ENCODE measurements at places on chromosomes 7 and 10.

DNA sequence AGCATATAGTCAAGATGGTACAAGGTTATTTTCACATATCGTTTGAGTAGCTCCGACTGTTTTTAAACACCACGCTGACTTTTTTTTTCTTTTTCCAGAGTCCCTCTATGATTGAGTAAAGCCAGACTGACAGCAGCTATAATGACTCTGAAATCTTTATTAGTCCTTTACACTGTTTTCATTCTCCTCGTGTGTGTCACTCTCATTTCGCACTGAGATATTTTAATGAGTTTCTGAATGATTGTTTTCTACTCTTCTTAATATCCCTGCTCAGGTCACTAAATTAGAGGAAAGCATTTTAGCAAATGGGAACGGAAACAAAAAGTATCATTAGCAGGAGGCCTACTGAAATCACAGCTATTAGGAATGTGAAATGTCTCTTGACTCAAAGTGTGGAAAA, 162.3 kb upstream of the MTPN start:
- no peak for DNase-seq

DNA sequence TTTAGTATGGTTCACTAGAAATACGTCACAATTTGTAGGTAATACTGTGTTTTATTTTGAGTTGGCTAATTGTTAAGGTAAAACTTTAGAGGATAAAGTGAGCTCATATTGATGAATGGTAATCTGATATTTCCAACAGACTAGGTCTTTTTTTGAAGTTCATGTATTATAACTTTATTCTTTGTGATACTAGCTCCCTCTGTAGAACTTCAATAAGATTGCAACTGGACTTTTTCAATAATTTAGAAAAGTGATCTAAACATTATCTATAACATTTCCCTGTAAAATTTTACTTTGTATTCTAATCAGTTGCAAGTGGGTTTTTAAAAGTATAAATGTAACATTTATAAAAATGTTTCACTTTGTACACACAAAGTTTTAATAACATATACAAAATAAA, 83.5 kb downstream of the ADK start:
- no peak for DNase-seq

- DNase-seq = no peak
Measured at GRCh38 chr7:26179422-26179821, 21.1 kb downstream of the HNRNPA2B1 start.

GRCh38 chr10:90227217-90227656, 525.8 kb downstream of the KIF20B start:
- no peak for DNase-seq

- DNase-seq = no peak
Measured at GRCh38 chr7:129774871-129775694, 163.6 kb downstream of the NRF1 start.

DNA sequence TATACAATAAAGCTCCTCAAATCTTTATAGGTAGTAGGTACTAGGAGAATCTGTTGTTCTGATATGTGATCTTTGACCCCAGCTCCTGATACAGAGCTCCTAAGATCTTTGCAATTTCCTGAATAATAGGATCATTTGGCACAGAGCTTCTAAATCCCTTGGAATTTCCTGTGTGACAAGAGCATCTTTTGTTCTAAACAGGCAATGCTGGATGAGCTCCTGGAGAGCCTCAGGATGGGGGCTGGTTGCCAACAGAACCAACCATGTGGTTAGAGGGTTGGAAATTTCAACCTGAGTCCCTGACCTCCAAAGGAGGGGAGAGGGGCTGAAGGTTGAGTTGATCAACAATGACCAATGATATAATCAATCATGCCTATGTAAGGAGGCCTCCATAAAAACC, 629.0 kb downstream of the CCSER2 start:
- no peak for DNase-seq

GRCh38 chr10:35506741-35507140, 98.4 kb upstream of the GJD4 start:
- DNase-seq = no peak

- no peak for DNase-seq
Measured at GRCh38 chr10:103350175-103350516, 794 bp downstream of the PCGF6 start.

- no peak for DNase-seq
Measured at GRCh38 chr7:2416063-2416462, 12.7 kb downstream of the CHST12 start.

DNA sequence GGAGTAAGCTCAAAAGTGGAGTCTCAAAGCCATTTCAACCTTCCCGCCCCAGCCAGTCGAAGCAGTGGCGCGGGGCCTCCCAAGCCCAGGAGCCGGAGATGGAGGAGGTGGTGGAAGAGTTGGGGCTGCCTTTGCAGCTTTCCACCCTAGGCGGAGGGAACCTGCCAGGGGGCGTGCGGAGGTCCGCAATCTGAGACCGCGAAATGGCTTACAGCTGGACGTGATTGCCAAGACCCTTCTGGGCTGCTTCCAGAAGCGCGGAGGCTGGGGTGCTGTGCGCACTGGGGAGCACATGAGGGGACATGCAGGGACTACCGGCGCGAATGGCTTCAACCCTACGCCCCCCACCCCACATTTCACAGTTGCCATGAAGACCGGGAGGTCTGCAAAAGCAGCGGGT, 86.2 kb downstream of the PRR15 start:
- DNase-seq = no peak

- DNase-seq = no peak
Measured at GRCh38 chr10:20809631-20810030, 87.5 kb downstream of the NEBL start.

- DNase-seq = no peak
Measured at GRCh38 chr10:6140965-6141295, 52.1 kb downstream of the RBM17 start.

GRCh38 chr10:9285690-9286089, 1231.2 kb downstream of the GATA3 start:
- no peak for DNase-seq

DNA sequence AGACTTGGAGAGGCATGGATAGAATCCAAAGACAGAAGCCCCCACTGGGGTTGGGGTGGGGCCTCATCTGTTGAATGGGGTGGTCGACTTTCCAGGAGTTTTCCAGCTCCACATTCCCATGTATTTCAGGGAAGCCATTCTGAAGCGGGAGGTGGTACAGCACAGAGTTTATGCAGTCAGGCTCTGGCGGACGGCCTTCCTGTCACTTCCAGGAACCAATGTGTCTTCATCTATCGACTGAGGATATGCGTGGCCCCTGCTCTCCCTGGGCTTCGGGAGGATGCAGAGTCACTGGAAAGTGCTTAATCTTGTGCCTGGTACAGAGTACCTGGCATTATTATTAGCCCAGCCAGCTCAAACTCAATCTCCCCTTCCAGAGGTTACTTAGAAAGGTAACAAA, 26.3 kb downstream of the DOCK1 start:
- DNase-seq = no peak

DNA sequence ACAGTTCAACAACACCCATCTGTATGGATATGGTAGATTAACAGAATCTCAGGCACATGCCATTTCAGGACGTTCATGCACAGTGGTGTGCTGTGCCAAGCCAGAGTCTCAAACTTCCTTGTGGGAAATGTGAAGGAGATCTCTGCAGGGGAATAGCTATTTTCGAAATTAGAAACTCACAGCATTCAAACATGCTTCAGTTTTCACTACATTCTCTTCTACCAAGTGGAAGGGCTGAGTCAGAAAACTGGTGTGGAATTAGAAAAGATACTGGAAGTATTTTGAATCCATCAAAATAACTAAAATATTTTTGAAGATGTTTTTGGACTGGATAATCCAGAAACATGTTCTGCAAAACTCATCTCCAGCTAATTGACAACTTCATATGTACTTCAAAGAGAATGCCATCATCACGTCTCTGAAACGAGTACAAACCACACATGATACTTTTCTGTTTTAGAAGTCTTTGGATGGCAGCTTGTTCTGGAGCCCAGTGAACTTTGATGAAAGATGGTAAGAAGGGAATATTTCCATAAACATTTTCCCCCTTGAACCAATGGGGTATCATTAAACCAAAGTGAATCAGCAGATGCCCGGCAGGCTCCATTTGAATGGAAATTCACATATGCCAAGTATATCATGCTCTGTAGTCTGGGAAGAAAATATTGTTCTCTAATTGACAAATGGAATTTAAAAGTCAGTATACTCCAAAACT, 616.3 kb upstream of the IGFBP3 start:
- DNase-seq = no peak

- no peak for DNase-seq
Measured at GRCh38 chr10:61620506-61620905, 42.2 kb upstream of the CABCOCO1 start.

DNA sequence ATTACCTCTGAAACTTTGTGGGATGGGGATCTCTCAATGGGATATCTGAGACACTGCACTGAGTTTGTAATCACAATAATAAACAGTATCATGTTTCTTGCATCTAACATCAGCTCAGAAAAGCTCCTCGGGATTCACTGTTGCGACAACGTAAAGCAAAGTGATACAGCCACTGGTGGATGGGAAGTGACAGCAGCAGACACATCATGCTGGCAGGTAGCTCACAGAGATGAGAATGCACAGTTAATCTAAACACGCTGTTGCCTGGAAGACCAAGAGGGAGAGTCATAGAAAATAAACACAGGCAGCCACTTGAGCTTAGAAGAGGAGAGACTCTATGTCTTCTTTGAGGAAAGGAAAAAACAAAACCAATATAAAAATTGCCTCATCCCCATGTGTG, 513.8 kb downstream of the MAGI2 start:
- DNase-seq = no peak

GRCh38 chr7:91771921-91772815, 108.3 kb downstream of the MTERF1 start:
- DNase-seq = no peak

GRCh38 chr7:95730493-95731280, 41.7 kb upstream of the DYNC1I1 start:
- no peak for DNase-seq

GRCh38 chr10:115129752-115130151, 36.6 kb downstream of the ATRNL1 start:
- DNase-seq = no peak

DNA sequence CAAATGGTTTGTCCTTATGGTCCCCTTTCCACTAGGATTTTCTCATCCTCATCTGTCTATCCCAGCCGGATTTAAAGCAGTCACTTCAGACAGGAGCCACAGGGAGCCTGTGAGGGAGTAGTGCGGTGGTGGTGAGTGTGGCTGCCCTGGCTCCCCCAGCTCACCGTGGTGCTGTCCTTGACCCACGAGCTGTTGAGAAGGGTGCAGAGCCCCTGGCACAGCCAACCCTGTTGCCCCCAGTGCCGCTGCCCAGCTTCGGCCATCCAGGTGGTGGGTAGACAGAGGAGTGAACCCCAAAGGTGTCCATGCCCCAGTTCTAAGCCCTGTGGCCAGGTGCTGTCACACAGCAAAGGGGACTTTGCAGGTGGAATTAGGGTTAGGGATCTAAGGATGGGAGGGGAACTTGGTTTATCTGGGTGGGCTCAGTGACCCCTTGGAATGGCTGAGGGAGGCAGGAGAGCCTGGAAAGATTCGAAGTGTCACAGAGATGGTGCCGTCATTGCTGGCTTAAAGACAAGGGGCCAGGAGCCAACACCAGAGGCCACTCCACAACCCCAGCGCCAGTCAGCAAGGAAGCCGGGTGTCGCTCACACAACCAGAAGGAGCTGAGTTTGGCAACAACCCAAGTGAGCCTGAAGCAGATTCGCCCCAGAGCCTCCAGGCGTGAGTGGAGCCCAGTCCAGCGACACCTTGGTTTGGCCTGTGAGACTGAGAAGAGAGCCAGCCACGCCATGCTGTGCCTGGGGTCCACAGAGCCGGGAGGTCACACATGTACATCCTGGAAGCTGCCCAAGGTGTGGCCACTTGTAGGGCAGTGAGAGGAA, 142.4 kb downstream of the ADCY1 start:
- DNase-seq = no peak

DNA sequence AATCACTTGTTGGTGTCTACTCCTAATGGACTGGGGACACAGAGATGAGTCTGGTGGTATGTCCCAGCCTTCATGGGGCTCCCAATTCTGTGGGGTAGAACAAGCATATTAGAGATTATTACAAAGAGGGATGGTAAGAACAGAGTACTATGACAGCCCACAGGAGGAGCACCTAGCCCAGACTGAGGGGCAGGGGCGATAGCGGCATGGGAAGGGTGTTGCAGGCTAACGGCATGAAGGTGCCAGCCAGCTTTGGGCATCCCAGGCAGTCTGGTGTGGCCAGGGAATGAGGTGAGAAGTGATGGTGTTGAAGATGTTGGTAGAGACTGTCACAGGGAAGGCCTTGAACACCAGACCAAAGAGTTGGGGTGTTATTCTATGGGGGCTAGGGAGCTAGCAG, 280.0 kb downstream of the RPS24 start:
- DNase-seq = no peak

- DNase-seq = no peak
Measured at GRCh38 chr7:117830422-117830954, 42.8 kb downstream of the CTTNBP2 start.

- no peak for DNase-seq
Measured at GRCh38 chr10:62610649-62611229, 193.8 kb upstream of the ADO start.

DNA sequence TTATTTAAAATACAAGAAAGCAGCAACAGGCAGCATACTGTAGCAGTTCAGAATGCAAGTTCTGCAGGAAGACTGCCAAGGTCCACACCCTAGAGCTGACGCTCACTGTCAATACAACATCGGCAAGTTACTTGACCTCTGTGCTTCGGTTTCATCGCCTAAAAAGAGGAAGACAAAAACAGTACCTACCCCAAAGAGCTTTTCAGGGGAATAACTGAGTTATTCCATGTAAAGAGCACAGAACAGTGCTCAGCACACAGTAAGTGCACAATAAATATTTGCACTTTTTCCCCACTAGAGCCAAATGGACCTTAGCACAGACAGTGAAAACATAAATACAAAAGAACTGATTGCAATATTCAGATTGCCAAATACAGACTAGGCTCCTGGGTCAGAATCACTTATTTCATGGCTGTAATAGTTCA, 88.6 kb downstream of the USP6NL start:
- no peak for DNase-seq

Data from cortex of kidney (tissue), 1 donor.